ENCODE measurements at places on chromosomes 5 and 9. TPM values are rescaled to one million over a fixed set of nuclear protein-coding genes. Genes with fewer than 3 reads are reported as not detected.

DNA sequence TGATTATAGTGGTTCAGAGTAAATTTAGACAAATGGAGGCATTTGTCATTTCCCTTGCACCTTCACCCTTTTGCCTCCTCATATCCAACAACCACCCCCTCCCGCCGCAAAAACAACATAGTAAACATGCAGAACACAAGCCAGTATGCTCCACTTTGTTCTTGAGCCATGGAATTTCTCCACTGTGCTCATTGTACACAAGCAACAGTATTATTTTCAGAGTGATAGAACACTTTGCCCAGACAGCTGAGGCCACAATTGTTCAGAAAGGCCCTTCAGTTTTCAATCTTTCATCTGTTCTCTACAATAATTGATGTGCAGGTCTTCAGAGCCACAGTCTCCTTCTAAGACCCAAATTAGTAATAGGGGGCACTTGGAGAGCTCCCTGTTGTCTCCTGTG is 272.8 kb upstream of the SLC30A5 start:
- DNase-seq, result no peak

- no peak for DNase-seq
Observed at GRCh38 chr5:6734243-6734700, 21.0 kb downstream of the TENT4A start.

GRCh38 chr9:114282926-114283325 is 40.0 kb upstream of the ORM1 start:
- no peak for DNase-seq

DNA sequence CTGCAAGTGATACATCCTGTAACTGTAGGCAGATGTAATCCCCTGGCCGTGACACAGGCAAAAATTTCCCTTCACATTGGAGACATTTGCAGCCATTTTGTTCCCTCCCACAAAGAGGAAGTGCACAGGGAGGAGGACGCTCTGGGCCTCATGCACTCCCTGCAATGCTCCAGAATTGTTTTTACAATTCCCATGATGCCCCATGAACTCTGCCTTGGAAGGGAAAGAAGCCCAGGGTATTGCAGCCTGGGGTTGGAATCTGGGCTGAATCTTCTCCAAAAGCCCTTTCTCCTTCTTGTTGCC is 491.7 kb downstream of the CCDC171 start:
- no peak for DNase-seq

GRCh38 chr9:121966706-121967105 is 126.4 kb downstream of the TTLL11 start:
- no peak for DNase-seq

The ALDH1A1 gene
- total RNA-seq, result not detected

GRCh38 chr9:136995772-136996311 is 526 bp downstream of the CLIC3 start:
- no peak for DNase-seq

GRCh38 chr5:36631154-36631553 is 24.7 kb downstream of the SLC1A3 start:
- no peak for DNase-seq

The FCN2 gene
- not detected for total RNA-seq

The SLC34A1 gene
- not detected for total RNA-seq

- no peak for DNase-seq
Observed at GRCh38 chr9:134325096-134325812, 1.0 kb upstream of the RXRA start.

- no peak for DNase-seq
Observed at GRCh38 chr5:127549551-127549950, 32.1 kb downstream of the PRRC1 start.

DNA sequence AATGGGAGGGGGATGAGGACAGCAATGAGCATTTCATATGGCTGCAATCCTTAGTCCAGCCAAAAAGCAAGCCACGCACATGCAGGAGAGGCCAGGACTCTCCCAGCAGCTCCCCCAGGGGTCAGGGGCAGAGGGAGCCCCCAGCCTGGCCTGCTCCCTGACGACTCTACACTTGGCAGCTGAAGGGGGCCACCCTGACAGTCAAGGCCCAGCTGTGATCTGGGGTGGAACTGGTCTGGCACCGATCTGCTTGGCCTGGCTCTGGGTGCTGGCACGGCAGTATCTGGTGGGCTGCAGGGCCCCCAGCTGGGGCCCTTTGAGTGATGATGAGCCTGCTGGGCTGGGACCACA is 118.1 kb downstream of the ADAMTS2 start:
- DNase-seq, result no peak

The PTPRD gene
- 0.53 TPM for total RNA-seq

The FGF18 gene
- total RNA-seq, result not detected

GRCh38 chr5:120140501-120140900 is 323.6 kb upstream of the PRR16 start:
- DNase-seq, result no peak

The CFAP157 gene
- not detected for total RNA-seq

- no peak for DNase-seq
Observed at GRCh38 chr5:93090698-93091097, 490.3 kb downstream of the NR2F1-AS1 start.

DNA sequence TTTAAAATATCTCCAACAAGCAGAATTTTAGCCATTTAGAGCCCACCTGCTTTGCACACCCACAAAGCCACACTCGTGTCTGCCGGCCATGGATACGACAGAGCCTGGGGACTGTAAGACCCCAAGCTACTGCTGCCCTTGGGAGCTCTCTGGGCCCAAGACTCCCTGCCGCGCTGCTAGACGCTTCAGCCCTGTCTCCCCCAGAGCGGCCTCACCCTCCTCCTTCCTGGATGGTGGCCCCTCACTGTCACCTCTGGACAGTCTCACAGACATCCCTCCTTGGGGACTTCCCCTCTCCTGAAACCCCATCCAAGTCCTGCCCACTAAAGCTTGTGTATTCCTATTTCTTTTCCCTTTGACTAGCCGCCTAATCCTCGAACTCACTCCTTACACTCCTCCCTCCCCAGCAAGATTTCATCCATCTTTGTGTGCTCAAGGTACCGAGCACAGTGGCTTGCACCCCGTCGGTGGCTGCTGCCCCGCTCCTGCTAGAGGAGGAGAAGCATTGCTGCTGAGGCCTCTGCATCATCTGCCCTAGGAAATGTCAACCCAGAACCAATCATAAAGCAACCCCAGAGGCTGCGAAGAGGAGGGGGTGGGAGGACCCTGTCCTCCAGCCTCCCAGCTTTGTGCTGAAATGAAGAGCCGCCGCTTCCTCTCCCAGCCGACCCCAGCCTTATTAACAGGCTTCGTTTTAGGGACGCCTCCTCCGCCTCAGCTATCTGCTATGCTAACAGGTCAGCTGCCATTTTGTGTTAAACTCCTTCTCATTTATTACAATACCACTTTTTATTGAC is 71.2 kb downstream of the CFAP77 start:
- no peak for DNase-seq

The ELAVL2 gene
- not detected for total RNA-seq

DNA sequence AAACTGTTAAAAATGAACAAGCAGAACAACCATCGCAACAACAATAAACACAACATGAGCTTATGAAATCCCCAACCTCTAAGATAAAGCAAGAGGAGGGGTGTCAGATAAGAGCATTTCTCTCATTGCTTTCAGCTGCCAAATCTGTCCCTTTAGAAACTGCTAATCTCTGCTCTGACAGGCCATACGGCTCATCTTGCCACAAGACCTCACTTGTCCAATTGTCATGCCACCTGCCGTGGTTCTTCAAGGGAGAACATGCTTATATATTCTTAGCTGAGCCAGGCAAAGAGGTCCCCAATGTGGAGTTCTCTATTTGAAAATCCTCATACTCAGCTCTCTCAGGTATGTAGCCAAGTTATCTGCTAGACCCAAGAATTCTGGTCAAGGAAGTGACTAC is 405.0 kb upstream of the TNC start:
- DNase-seq, result no peak

DNA sequence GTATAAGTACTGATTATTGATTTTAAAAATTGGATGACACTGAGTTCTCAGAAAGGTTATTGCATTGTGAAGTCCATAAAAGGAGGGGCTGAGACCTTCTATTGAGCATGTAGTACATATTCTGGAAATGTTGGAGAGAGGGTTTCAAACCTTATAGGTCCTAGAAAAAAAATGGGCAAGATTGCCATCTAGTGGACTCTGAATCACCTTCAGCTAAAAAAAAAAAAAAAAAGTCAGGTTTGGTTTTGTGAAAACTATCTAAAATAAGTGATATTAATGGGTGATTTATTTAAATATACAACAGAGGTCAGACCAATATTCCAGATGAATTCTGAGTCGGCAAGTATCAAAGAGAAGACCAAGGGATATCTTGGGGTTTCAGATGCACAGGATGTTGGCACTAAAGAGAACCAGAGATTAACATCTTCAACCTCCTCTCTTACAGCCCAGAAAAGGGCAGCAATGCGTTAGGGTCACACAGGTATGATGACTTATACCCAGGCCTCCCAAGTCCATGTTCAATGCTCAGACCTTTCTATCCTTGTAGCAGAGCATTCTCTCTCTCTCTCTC is 109.8 kb upstream of the NMUR2 start:
- no peak for DNase-seq

The NUTM2F gene
- total RNA-seq, result not detected

The TLX3 gene
- not detected for total RNA-seq

DNA sequence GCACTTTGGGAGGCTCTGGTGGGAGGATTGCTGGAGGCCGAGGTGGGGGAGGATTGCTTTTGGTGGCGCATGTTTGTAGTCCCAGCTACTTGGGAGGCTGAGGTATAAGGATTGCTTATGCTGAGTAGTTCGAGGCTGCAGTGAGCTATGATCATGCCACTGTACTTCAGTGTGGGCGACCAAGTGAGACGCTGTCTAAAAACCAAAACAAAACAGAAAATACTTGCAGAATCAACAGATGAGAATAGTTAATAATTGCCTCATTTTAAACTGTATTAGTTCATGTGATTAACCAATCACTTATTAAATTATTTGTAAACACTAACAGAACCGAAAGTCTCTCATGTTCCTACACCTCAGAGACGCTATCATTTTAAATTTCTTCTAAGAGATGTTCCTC is 118.1 kb downstream of the CCDC171 start:
- no peak for DNase-seq

DNA sequence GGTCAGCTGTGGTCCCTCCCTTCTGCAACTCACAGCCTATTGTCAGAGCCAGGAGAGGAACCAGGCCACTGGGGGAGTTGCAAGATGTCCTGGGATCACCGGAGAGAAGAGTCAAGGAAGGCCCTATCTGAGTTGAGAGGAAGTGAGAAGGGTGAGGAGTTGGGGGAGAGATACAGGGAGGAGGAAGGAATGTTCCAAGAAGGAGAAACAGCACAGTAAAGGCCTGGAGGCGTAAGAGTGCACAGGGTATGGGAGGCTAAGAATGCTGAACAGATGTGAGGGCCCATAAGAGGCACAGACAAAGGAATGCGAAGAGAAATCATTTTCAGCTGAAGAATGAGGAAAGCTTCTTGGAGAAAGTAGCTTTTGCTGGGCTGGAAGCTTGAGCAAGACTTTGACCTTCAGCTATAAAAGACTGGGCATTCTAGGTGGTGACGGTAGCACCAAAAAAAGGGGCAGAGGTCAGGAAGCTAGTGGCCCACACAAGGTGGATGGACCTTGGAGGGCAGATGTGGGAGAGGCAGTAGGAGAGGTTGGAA is 21.6 kb upstream of the CSF1R start:
- no peak for DNase-seq

DNA sequence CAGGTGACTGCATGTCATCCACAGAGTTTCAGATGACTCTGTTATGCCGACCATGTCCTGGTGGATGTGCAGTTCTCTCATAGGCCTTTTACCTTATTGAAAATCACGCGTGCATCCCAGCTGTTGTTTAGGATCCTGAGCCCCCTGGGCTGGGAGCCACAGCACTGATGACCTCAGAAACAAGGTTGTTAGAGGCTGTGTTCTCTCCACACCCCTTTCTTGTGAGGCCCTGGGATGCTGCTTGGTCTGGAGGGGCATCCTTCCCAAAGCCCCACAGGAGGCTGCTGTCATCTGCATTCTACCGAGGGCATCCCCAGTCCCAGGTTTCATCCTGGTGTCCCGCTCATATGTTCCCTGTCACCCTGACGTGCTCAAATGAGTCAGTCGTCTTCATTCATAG is 76.5 kb upstream of the IRX4 start:
- DNase-seq, result no peak

- peak; percentile 90 for DNase-seq
Observed at GRCh38 chr9:35829084-35829763, at the start of gene TMEM8B. TMEM8B (plus strand) TSS chr9:35829228; CDS start chr9:35829448, 220 bp downstream.

DNA sequence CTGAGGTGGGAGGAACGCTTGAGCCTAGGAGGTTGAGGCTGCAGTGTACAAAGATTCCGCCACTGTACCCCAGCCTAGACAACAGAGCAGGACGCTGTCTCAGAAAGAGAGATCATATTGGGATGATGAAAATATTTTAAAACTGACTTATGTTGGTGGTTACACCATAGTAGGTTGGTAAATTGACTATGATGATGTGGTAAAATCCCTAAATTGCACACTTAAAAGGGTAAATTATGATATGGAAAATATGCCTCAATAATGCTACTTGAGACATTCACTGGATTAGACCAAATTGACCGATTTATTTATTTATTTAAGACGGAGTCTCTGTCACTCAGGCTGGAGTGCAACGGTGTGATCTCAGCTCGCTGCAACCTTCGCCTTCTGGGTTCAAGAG is 21.9 kb upstream of the TOR1B start:
- no peak for DNase-seq

The MTAP gene
- total RNA-seq, result 61.3 TPM

DNA sequence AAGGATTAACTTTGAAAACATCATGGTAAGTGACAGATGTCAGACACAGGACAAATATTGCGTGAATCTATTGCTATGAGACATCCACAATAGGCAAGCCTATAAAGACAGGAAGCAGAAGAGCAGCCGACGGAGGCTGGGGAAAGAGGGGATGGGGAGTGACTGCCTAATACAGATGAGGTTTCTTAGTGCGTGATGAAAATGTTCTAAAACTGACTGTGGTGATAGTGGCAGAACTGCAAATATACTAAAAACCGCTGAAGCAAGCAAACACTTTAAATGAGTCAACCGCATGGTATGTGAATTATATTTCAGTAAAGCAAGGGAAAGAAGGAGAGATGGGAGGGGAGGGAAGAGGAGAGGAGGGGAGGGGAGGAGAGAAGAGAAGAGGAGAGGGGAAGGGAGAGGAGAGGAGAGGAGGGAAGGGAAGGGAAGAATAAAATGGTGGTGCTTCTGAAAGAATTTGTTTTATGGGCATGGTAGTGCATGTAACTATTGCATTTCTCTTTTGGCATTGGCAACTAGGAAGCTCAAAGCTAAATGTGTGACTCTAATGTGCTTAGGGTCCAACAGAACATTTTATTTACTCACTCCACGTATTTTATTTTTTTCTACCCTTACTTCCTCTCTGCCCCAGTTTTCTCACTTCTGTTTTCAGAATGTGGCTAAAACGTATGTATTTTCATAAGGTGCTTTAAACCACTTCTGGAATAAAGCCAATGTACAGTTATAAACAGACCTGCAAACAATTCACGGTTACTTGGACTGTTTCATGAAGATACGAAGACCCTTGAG is 21.3 kb downstream of the AKNA start:
- peak; percentile 78 for DNase-seq

GRCh38 chr5:57320582-57320981 is 146.7 kb downstream of the GPBP1 start:
- DNase-seq, result no peak

DNA sequence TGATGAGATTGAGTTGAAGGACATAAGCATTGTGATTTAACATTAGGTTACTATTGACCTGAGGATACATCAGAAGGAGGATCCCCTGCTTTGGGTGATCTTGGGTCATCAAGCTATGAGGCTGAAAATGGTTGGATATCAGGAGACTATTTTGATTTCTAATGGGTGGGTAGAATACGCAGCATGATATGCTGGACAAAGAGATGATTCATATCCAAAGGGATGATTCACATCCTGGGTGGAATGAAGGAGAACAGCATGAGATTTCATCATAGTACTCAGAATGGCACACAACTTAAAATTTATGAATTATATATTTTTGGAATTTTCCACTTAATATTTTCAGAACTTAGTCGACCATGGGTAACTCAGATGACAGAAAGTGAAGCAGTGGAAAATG is 1759.5 kb upstream of the C9orf72 start:
- DNase-seq, result no peak

The WDR31 gene
- total RNA-seq, result 0.83 TPM
